ENCODE measurements at places on chromosomes 1 and 21. TPM values are rescaled to one million over a fixed set of nuclear protein-coding genes. Genes with fewer than 3 reads are reported as not detected.

GRCh38 chr1:10001016-10001665 lies 4.1 kb downstream of the RBP7 start:
- no peak for DNase-seq

GRCh38 chr1:6861075-6861724 lies 75.9 kb downstream of the CAMTA1 start:
- DNase-seq, result no peak

Gene TMPRSS3
- total RNA-seq, result 0.21 TPM

Gene DENND2D
- total RNA-seq, result 12.0 TPM

DNA sequence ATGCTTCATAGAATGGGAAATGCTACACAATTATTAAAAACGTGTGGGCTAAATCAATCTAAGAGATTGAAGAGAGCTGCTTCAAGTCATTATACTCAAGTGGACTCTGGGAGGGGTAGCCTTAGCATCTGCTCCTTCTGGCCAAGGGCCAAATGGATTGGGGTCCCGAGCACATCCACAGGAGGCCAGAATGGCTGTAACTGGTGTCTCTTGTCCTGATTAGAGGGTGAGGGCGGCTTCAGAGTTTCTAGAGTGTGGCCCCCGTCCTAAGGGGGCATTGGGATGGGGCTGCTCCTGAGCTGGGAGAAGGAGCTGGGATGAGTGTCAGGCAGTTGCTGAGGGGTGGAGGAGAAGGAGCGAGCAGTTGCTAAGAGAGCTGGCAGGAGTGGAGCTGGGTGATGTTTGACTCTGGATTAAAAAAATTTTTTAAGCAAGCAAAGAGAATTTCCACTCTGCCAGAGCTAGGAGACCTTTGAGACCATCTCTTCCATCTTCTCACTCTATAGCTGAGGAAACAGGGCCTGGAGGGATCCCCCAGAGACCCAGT lies 71.3 kb upstream of the TLR5 start:
- DNase-seq, result peak; percentile 51

Gene AGMAT
- total RNA-seq, result 2.2 TPM

GRCh38 chr1:98034505-98034904 lies 113.7 kb upstream of the DPYD start:
- DNase-seq, result no peak

- DNase-seq, result peak; percentile 42
Measured at GRCh38 chr1:60697204-60697994, 385.0 kb upstream of the NFIA start.

- DNase-seq, result peak; percentile 93
Measured at GRCh38 chr1:246782120-246782900, 58.1 kb downstream of the SCCPDH start.

DNA sequence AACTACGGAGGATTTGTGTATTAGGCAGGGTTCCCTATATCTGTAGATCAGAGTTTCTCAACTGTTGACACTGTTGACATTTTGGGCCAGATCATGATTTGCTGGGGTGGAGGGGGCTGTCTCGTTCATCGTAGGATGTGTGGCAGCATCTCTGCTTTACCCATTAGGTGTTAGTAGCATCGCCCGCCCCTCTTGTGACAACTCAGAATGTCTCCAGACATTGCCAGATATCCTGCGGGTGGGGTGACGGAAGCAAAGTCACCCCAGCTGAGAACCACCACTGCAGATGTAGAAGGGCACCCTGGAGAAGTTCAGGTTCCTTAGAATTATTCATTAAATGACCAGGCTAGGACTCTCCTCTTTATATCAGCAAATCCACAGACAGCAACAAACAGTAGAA lies 125.9 kb downstream of the CLIC6 start:
- no peak for DNase-seq

- DNase-seq, result peak; percentile 65
Measured at GRCh38 chr1:33306653-33307493, 14.0 kb downstream of the A3GALT2 start.

DNA sequence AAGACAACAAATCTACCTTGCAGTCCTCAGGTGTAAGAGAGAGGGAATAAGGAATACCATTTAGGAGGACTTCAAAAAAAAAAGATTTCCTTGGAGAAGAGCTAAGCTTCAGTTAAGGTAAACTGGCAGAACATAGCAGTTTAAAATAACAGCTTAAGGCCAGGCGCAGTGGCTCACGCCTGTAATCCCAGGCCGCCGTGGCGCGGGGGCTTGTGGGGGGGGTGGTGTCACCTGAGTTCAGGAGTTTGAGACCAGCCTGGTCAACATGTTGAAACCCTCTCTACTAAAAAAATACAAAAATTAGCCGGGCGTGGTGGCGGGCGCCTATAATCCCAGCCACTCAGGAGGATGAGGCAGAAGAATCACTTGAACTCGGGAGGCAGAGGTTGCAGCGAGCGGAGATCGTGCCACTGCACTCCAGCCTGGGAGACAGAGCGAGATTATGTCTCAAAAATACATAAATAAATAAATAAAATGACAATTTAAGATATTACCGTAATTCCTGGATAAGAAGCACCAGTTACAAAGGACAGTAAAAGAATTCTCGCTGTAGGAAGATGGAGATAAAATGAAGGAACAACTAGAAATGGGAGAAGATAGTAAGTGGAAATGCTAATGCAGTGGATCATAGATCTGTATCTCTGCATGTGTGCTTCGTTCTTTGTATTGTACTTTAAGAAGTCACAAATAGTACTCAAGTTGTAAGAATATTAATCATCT lies 1140.2 kb downstream of the NCAM2 start:
- no peak for DNase-seq

- DNase-seq, result peak; percentile 92
Measured at GRCh38 chr1:6960291-6960811, 175.1 kb downstream of the CAMTA1 start.

GRCh38 chr21:37800456-37801061 lies 115.7 kb downstream of the KCNJ6 start:
- DNase-seq, result no peak

Gene SESN2
- 2.7 TPM for total RNA-seq

- DNase-seq, result no peak
Measured at GRCh38 chr1:20216574-20216973, 30.3 kb upstream of the PLA2G2C start.

Data from tongue (tissue), 3 donors.